Fibroblast of the aortic adventitia (primary cell): ENCODE measurements at places on chromosomes 5 and 9. TPM values are rescaled to one million over a fixed set of nuclear protein-coding genes. Genes with fewer than 3 reads are reported as not detected.

Gene PCA3
- total RNA-seq: not detected in 2 replicates

Gene LIFR
- total RNA-seq: 38.6 and 45.0 TPM in 2 replicates

Gene RNF183
- total RNA-seq: not detected in 2 replicates

Gene ARL10
- total RNA-seq: 9.3 and 19.9 TPM in 2 replicates

Gene BSPRY
- not detected in 2 replicates for total RNA-seq

Gene NSMF
- 29.1 and 29.6 TPM in 2 replicates for total RNA-seq

Gene SNCB
- not detected in 2 replicates for total RNA-seq

Gene PITX1
- total RNA-seq: 1.5 TPM in 1 of 2 replicates, not detected in the other

Gene ARHGEF28
- 10.1 and 26.2 TPM in 2 replicates for total RNA-seq

Gene PTGS1
- total RNA-seq: 6.3 and 173 TPM in 2 replicates

Gene COL27A1
- total RNA-seq: 2.1 and 9.6 TPM in 2 replicates

Gene DIPK1B
- total RNA-seq: 0.45 and 0.98 TPM in 2 replicates

Gene SHOC1
- total RNA-seq: 0.09 TPM in 1 of 2 replicates, not detected in the other

Gene SLC36A3
- total RNA-seq: not detected in 2 replicates

Gene IPO11
- 21.3 and 38.1 TPM in 2 replicates for total RNA-seq

Gene SPATA31A3
- not detected in 2 replicates for total RNA-seq

Gene SLC25A51
- 15.4 and 82.8 TPM in 2 replicates for total RNA-seq

Gene LARP1
- total RNA-seq: 66.8 and 114 TPM in 2 replicates

Gene P4HA2
- total RNA-seq: 104 and 293 TPM in 2 replicates

Gene DOCK8
- total RNA-seq: 0.08 and 0.18 TPM in 2 replicates

Gene PIP5K1B
- not detected in 2 replicates for total RNA-seq

Gene CHSY3
- 2.9 and 17.8 TPM in 2 replicates for total RNA-seq

Gene DENND4C
- total RNA-seq: 67.5 and 147 TPM in 2 replicates

Gene C9
- not detected in 2 replicates for total RNA-seq

Gene NMUR2
- not detected in 2 replicates for total RNA-seq

Gene CDH6
- 7.4 and 103 TPM in 2 replicates for total RNA-seq
